ENCODE measurements at places on chromosomes 3 and 15.

DNA sequence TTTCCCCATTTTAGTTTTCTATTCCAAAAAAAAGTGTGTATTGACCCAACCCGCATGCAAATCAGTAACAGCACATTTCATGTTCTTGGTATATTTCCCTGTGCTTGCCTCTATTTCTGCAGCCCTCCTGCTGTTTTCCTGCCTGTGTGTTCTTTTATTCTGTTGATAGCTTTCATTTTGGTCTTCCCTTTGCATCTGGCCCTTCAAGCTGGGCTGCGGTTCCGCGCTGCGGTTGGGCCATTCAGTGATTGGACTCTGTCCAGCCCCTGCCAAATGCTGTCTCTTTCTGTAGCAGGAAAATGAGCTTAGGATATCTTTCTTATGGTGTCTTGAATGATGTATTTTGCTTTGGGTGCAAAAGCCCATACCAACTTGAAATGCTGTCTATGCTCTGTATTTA lies 49.9 kb downstream of the ZNF621 start:
- DNase-seq: no peak

GRCh38 chr15:43134157-43134635 lies 810 bp downstream of the TMEM62 start:
- DNase-seq: no peak

DNA sequence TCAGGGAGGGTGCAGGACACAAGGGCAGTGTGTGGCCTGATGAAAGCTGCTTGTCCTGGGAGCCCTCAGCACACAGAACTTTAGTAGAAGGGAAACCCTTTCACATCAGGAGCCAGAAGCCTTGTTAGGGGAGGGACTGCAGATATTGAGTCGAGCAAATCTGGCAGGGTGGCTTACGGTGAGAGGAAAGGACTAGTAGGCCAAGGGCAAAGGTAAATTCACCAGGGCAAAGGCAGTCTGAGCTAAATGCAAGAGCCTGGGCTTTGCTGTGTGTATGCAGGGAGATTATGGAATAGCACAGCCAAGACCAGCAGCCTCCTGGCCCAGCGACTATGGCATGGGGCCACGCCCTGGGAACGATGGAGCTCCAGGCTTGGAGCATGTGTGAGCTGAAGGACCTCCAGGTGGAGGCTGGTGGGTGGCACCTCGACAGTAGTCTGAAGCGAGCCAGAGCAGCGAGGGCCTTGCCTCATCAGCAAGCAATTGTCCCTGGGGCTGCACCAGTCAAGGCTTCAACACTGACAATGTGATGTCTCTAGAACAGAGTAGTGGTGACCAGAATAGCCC lies 76.1 kb downstream of the CCR1 start:
- no peak for DNase-seq

GRCh38 chr3:171113716-171114115 lies 87.2 kb upstream of the SLC2A2 start:
- no peak for DNase-seq

- DNase-seq: no peak
Observed at GRCh38 chr15:43901495-43901894, 74.7 kb downstream of the WDR76 start.

DNA sequence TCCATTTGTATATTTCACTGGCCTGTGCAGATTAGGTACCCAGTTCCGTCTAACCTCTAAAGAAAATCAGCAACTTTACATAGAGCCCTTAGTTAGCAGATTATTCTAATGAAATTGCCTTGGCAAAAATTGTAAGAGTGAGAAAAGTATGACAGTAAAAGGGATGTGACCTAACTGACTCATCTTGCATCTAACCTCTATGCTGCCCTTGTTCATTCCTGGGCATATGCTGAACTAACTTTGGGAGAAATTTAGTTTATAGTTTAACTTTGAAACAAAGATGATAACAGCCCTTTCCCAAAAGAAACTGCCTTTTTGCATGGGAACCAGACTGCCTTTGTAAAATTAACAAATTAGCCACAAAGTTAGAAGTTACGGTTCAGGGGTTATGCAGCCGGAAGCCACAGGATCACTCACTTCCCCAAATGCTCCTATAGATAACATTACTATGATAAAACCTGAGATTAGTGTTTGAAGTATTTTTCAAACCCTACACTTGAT lies 839.8 kb upstream of the ALCAM start:
- no peak for DNase-seq

DNA sequence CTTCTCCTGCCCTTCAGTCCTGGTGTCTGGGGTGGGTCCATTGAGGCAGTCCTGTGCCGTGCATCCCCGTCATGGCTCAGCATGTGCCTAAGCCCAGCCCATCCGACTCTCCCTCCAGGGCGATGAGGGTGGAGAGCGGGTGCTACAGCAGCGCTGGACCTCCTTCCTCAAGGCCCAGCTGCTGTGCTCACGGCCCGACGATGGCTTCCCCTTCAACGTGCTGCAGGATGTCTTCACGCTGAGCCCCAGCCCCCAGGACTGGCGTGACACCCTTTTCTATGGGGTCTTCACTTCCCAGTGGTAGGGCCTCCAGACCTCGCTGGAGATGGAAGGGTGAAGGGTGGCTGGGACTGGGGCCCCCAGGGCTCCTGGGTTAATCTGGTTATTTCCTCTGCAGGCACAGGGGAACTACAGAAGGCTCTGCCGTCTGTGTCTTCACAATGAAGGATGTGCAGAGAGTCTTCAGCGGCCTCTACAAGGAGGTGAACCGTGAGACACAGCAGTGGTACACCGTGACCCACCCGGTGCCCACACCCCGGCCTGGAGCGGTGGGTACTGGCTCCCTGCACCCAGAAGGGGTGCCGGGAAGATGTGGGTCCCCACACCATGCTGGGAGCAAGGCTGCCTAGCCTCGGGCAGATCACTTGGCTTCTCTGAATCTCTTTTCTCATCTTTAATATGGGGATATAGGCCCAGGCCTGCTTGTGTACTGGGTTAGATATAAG lies 10.1 kb downstream of the CIB1 start:
- no peak for DNase-seq

GRCh38 chr15:38042707-38043445 lies 108.4 kb downstream of the TMCO5A start:
- DNase-seq: no peak

- no peak for DNase-seq
Observed at GRCh38 chr3:48587686-48588085, 7.4 kb downstream of the COL7A1 start.

DNA sequence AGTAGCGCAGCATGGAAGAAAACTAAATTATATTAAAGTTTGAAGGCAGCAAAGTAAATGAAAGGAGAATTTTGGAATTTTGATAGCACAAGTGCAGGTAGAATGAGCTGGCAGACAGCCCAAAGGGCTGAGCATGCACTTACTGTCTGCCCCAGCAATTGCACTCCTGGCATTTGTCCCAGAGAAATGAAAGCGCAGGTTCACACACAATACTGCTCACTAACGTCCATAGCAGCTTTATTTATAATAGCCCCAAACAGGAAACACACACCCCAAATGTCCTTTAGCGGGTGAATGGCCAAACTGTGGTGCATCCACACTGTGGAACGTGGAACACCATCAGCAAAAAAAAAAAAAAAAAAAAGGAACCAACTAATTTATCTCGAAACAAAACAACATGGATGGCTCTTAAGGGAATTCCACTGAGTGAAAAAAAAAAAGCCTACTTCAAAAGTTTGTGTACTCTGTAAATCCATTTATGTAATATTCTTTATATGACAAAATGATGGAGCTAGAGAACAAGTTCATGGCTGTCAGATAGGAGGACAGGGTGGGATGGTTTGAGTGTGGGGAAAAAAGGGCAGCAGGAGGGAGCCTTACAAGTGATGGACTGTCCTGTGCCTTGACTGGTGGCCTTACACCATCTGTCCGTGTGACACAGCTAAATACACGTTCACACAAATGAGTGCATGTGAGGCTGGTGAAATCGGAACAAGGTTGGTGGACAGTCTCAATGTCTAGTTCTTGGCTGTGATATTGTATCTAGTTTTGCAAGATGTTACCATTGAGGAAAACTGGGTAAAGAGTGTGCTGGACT lies 6.0 kb upstream of the TM2D3 start:
- DNase-seq: no peak

DNA sequence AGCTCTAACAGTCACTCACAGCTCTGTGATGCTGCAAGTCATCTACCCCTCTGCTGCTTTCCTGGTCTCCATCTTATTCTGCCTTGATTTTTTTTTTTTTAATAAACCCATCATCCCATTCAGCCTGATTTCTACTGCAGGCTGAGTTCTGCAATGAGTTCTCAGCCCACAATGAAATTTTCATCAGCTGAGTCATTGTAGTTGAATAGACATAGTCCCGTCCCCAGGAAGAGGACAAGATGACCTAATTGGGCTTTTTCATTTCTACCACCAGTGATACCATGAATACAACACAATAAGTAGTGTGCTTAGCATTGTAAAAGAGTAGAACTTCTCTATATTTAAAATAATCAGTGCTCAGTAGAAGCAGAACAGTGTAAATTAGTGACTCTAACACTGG lies 59.3 kb downstream of the C3orf85 start:
- no peak for DNase-seq

DNA sequence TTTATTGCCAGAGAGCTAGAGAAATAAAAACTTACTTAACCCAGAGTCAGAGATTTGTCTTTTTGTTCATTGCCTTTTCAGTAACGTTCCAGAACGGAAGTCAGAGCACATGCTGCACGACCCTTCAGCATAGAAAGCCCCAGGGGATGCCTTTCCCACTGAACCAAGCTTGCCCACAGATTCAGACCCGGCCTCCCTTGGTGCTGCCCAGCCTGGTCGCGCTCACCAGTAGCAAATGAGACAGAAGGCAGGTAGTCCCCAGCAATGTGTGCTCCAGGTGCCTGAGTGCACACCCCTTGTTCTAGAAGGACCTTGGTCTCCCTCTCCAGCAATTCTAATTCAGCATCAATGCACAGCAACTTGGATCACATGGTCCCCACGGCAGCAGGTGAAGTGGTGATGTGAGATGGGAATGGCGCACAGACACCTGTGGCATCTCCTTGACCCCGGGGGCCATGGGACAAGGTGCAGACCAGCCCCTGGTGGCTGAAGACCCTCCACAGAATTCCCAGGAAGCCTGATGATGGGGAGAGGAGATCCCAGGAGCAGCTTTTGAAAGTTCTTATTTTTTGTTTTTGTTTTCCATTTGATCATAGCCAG lies 91.8 kb upstream of the IQSEC1 start:
- DNase-seq: no peak

GRCh38 chr15:59401824-59402569 lies 29.3 kb upstream of the MYO1E start:
- no peak for DNase-seq

DNA sequence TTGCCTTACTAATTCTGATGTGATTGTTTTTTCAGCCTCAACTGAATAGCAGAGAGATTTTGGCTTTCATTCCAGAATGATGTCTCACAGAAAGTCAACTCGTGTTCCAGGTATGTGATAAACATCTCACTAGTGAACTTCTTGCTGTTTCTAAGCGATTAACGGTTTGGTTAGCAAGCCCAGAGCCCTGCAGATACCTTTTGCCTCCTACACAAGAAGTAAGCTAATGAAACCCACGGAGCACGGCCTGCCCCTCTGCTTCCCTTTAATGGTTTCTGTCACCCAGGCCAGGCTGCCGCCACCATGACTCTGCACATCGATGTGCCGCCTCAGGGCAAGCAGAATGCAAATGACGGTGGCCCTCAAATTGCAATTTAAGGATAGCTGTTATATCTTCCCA lies 155.9 kb upstream of the ICE2 start:
- DNase-seq: no peak
